ENCODE measurements at places on chromosomes 3 and 15. TPM values are rescaled to one million over a fixed set of nuclear protein-coding genes. Genes with fewer than 3 reads are reported as not detected.

XCR1 gene
- not detected for total RNA-seq

SOX2 gene
- not detected for total RNA-seq

SAMMSON gene
- not detected for total RNA-seq

P3H2 gene
- 6.4 TPM for total RNA-seq

PLA2G4D gene
- not detected for total RNA-seq
